Spleen (tissue), 13 donors: ENCODE measurements at places on chromosomes 4 and X.

DNA sequence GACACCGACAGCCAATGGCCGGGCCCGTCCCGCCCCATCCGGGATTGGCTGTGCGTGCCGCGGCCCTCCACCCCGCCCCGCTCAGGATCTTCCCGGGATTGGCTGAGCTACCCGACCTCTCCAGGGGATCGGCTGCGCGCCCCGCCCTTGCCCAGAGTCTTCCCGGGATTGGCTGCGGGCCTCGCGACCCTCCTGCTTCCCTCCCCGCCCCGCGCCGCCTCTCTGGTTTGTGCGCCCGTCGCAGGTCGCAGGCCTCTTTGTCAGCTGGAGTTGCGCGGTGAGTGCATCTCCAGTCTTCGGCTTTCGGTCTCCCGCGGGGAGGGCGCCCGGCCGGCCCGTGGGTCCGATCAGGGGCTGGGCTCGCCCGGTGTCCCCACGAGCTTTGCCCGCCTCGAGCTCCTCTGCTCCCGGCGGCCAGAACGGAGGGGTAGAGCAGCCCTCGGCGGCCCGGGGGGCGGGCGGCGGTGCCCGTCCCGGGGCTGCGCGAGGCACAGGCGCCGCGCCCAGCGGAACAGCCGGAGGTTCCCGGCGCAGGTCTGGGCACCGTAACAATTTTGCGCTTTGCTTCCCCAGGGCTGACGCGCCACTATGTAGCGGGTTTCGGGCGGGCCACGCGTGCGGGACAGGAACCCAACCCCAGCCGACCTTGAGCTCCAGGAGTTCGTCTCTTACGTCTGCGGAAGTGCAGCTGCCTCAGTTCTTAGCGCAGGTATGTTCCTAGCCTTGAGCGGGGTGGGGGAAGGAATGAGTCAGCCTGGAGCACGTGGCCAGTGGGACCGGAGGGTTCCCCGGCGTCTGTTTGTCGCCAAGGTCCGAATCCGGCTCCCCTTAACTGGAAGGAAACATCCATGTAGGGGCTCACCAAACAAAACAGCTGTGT, 38.7 kb downstream of the ERVMER34-1 start:
- peak; percentile 98 for DNase-seq

GRCh38 chr4:54942721-54943120, 182.7 kb downstream of the KDR start:
- DNase-seq: no peak

GRCh38 chr4:78510681-78511080, 40.9 kb upstream of the ANXA3 start:
- no peak for DNase-seq

- DNase-seq: no peak
These were observed 46.2 kb upstream of the BCOR start for GRCh38 chrX:40143987-40144386.

DNA sequence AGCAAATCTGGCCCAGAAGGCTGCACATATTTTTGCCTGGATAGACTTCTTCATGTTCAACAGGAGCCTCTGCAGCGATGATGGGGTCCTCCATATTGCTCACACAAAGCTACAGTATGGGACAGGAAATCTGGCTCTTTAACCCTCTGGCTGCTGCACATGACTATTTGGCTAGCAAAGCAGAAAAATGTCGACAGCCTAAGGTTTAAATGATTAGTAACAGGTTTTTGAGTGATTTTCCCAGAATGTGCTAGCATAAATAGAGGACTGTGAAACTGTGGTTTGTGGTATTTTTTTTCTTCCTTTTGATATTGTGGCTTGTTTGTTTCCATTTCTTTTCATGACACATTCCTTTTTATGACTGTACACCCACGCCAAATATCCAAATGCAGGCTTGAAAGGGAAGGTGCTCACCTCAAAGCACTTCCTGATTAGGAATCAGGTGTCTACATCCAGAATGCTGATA, 120.2 kb upstream of the GK2 start:
- peak; percentile 32 for DNase-seq

- DNase-seq: no peak
These were observed 84.3 kb upstream of the CLDN34 start for GRCh38 chrX:9882669-9883446.

DNA sequence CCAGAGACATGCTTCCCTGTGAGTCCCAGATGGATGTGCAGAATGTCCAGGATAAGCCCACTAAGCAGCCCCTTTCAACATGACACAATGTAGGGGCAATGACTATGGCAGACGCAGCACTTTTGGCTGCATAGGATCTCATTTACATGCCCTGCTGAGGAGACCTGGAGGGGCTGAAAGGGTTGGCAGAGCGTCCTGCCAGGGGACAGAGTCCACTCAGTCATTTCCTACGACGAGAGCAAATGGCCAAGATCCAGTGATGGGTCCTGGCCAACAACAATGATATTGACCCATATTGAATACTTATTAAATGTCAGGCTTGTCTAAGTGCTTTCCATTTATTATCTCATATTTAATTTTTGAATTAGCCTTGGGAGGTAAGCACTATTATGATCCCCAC, 41.4 kb downstream of the LGI2 start:
- no peak for DNase-seq

DNA sequence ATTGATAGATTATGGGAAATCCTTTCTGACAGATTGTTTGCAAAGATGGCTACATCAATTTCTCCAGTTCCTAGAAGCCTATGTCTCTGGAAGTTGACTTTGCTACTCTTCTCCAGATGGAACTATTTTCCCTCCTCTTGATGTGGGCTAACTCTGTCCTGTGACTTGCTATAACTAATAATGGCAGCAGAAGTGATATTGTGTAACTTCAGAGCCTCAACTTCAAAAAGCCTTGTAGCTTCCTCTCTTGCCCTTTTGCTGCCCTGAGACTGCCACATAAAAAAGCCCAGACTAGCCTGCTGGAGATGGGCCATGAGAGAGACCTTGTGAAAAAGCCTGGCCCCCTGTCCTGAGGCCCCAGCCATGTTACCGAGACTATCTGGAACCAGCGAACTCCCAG, 210.7 kb upstream of the SLC7A11 start:
- no peak for DNase-seq

- no peak for DNase-seq
These were observed 216.6 kb downstream of the KDR start for GRCh38 chr4:54908763-54909162.

GRCh38 chr4:56863441-56864139, 42.1 kb upstream of the SPINK2 start:
- DNase-seq: no peak

- no peak for DNase-seq
These were observed 3.1 kb downstream of the ZNF827 start for GRCh38 chr4:145935253-145936141.

GRCh38 chr4:105474099-105474518, 247 bp upstream of the PPA2 start:
- DNase-seq: no peak

- no peak for DNase-seq
These were observed 10.3 kb upstream of the SLC10A4 start for GRCh38 chr4:48472794-48473193.

DNA sequence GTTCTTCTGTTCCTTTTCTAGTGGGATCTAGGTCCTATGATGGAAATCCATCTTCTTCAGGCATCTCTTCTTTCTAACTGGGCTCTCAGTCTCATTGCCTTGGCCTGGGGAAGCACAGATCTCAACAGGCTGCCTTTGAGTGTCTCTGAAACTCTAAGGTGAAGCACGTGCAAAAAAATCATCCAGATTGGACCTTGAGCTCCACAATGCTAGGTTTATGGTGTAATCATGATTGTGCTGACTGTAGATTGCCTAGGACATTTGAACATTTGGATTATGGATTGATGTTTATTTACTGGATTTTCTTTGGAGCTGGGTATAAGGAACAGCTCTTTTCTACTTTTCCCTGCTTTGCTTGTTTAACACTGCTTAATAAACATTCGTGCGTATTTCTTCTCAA, 191.5 kb upstream of the NR3C2 start:
- no peak for DNase-seq

GRCh38 chrX:69161786-69162349, 3.4 kb downstream of the PJA1 start:
- no peak for DNase-seq

- no peak for DNase-seq
These were observed 38.1 kb downstream of the NAA11 start for GRCh38 chr4:79287718-79288117.

DNA sequence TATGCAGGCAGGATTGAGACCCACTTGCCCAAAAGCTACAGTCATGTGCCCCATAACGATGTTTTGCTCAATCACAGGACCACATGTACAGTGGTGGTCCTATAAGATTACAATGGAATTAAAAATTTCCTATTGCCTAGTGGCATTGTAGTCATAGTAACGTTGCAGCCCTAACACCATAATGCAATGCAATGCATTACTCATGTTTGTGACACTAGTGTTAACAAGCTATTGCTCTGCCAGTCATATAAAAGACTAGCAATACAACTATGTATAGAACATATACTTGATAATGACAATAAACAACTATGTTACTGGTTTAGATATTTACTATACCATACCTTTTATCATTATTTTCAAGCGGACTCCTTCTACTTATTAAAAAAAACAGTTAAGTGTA, 50.6 kb downstream of the VGLL1 start:
- DNase-seq: no peak

- DNase-seq: peak; percentile 71
These were observed 3.3 kb downstream of the HTT start for GRCh38 chr4:3077796-3078195.

GRCh38 chr4:122762966-122763716, 30.6 kb downstream of the BBS12 start:
- DNase-seq: no peak

GRCh38 chrX:136194536-136194935, 47.2 kb downstream of the FHL1 start:
- no peak for DNase-seq

GRCh38 chr4:185534866-185535611, at the start of gene PDLIM3:
Gene PDLIM3, minus strand, starts transcription at chr4:185535507. Its CDS starts 73 bp downstream, at chr4:185535434.
- DNase-seq: peak; percentile 75

GRCh38 chr4:21710179-21710835, 238.3 kb downstream of the KCNIP4 start:
- DNase-seq: no peak

GRCh38 chr4:83109480-83110222, 4.9 kb downstream of the PLAC8 start:
- peak; percentile 91 for DNase-seq

DNA sequence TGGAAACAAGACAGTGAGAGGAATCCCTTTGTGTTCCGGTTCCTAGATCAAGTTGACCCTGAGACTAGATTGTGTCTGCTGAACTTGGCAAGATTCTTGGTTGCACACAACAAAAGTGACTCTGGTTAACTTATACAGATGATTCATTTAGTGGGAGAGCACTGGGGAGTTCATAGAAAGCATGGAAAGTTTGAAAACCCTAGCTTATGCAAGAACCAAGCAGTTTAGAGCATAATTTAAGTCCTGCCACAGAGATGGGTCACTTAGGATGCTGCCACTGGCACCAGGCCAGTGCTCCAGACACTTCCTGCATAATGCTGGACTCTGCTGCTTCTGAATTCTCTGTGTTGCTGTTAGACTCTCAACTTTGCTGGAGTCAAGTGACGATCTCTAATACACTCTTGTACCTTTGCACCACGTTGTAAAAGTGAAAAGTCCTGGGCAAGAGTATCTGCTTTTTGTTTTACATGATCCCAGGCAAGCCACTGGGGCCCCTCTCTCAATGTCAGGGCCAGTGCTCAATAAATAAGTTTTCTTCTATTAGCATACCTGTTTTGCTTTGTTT, 12.7 kb upstream of the DCUN1D4 start:
- no peak for DNase-seq

DNA sequence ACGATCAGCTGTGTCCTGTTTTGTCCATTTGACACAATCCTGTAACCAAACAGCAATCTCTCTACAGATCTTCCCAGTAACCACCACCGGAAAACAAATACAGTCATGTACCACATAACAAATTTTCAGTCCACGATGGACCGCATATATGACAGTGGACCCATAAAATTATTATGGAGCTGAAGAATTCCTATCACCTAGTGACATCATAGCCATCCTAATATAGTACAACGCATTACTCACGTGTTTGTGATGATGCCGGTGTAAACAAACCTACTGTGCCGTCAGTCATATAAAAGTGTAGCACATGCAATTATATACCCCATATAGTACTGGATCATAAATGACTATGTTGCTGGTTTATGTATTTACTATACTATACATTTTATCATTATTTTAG, 133.7 kb upstream of the EDNRA start:
- no peak for DNase-seq

GRCh38 chr4:40377512-40378365, 42.6 kb downstream of the CHRNA9 start:
- no peak for DNase-seq

- DNase-seq: no peak
These were observed 97.4 kb downstream of the RASL11B start for GRCh38 chr4:52959541-52959940.

GRCh38 chr4:650951-651883, 22.9 kb downstream of the ATP5ME start:
- DNase-seq: peak; percentile 71

DNA sequence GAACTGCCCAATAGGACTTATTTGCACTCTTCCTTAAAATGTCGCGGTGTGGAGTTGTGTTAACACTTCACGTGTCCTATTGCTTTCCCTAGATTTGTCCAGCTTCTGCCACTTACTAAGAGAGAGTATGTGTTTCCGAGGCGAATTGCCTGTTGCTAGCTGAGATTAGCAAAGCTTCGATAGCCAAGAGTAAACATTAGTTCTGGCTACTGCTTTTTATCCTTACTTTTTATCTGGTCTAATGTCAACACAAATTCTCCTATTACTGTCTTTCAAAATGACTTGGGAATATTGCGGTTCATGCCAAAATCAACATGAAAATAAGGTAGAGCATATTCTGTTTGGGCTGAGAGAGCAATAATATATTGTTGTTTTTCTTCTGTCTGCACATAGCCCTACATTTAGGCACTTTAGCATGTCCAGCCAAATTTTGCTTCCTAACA, 90.4 kb upstream of the VEGFC start:
- DNase-seq: no peak

DNA sequence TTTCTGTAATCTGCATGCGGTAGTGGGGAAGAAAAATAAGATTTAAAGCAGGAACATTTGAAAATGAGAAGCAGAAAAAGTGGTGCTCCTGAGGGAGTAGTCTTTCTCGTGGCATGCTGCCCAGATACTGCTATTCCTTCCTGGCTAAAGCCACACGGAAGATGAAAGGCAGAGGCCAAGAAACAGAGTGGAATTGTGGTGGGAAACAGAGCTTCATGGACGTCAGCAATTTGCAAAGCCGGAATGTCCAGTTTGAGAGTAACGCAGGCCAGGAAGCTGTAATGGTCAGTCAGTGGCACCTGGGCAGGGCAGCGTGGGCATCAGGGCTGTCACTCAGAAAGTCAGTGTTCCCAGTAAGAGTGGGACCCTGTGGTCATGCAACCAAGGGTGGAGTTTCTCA, 63.7 kb upstream of the FMR1 start:
- DNase-seq: no peak

- no peak for DNase-seq
These were observed 10.6 kb downstream of the MSN start for GRCh38 chrX:65677954-65678469.

DNA sequence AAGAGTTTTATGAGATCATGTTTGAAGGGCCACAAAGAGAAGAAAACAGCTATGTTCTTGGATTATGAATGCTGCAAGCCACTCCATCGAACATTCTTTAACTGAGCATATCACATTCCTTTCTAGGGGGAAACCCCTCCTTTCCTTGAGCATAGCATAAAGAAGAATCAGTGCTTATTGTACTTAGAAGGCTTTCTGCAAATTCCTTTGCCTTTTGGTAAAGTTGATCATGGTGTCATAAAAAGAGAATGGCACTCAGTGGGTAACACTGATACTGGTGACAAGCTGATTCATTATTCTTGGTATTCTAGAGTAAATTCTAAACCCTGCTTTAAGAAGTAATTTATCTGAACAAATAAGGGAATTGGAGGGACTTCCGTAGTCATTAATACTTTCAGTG, 88.5 kb upstream of the GPR34 start:
- no peak for DNase-seq

- no peak for DNase-seq
These were observed 346.2 kb downstream of the MAPK10 start for GRCh38 chr4:86013621-86014020.
